ENCODE measurements at places on chromosomes 4 and X.

- DNase-seq, result no peak
Observed at GRCh38 chr4:9804918-9805317, 23.5 kb downstream of the DRD5 start.

- DNase-seq, result no peak
Observed at GRCh38 chrX:111164728-111165127, 68.7 kb downstream of the PAK3 start.

DNA sequence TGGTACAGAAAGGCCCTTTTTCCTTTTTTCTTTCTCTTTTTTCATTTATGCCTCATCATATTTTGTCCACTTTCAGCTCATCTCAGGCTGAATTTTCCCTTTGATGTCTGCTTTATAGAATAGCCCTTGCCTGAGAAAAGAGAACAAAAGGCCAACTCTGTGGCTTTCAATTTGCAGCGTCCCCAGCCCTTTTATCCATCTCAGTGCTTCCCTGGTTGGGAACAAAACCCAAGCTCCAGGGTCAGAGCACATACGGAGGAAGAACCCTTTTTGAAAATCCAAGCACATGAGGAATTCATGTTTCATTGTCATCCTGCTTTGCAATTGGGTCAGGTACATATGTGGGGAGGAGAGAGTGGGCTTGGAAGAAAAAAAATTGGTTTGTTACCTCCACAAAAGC, 47.5 kb downstream of the TMEM164 start:
- no peak for DNase-seq

DNA sequence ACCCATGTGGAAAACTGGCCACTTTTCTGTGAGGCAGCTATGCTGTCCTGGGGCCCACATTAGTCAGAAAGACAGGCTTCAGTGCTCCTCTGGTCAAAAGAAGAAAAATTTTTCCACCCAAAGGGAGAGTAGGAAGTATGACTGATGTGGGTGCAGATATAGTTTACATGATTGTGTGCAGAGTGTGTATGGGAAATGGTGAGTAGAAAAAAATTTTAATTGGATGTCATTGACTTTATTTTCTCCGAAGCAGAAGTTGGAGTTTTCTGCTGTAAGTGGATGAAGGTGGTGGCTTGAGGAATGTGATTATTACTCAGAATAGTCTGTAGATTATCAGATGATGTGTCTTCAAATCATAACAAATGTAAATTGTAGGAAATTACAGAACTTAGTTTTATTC, 241.5 kb upstream of the IGFBP7 start:
- DNase-seq, result no peak

- no peak for DNase-seq
Observed at GRCh38 chrX:111336141-111336540, 65.9 kb upstream of the CAPN6 start.

DNA sequence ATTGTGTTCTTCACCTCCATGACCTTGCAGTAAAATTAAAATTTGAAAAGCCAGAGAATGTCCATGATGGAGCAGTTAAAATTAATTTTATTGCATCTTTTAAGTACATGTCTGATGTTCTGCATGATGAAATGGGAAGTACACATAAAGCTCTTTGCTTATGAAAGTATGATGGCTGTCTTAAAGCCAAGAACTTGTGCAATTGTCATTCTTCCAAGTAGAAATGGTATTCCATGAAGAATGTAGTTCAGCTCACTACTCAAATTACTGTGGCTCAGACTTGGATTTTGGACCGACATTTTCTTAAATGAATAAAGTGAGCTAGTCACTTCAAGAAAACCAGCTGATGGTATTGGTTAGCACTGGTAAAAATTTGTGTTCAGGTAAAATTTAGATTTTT, 161.7 kb upstream of the CXCL13 start:
- DNase-seq, result no peak

GRCh38 chr4:3670521-3671519, 95.4 kb upstream of the ADRA2C start:
- no peak for DNase-seq
